ENCODE measurements at places on chromosomes 11 and 22.

GRCh38 chr22:30782613-30783012 lies 87.9 kb downstream of the OSBP2 start:
- no peak for DNase-seq

DNA sequence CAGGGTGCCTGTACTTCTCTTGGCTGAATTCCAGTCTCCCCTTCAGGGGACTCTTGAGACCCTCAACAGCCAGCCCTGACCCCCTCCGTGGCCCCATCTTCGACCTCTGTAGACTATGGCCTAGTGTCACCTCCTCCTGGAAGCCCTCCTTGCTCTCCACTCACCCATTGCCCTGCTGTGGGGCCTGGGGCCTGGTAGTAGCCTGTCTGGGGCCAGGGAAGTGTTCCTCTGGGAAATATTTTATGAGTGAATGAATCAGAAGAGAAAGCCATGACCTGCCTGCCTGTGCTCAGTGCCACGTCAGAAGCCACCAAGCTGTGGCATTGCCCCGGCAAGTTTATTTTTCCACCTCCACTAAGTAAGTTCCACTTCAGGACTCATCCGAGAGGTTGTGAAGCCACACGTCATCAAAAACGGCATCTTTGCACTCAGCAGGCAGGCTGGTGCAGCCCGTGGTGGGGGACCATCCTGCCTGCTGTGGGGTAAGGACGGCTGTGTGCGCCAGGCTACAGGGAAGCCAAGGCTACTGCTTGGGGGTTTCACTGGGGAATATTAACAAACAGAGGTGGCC lies 59.6 kb upstream of the PPARA start:
- no peak for DNase-seq

DNA sequence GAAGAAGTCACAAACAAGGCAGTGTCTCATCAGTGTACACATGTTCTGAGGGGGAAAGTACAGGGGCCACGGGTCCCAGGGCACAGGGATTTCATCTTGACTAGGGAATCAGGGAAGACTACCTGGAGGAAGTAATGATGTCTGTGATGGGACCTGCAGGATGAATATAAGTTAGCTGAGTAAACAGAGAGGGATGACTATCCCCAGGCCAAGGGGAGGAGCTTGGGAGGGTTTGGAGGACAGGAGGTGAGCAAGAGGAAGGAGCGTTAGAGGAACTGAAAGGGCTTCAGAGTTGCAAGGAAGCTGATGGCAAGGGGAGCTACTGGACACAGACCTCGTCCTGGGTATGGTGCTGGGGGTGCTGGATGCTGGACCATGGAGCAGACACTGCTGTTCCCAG lies 56.4 kb downstream of the TRAF6 start:
- no peak for DNase-seq

DNA sequence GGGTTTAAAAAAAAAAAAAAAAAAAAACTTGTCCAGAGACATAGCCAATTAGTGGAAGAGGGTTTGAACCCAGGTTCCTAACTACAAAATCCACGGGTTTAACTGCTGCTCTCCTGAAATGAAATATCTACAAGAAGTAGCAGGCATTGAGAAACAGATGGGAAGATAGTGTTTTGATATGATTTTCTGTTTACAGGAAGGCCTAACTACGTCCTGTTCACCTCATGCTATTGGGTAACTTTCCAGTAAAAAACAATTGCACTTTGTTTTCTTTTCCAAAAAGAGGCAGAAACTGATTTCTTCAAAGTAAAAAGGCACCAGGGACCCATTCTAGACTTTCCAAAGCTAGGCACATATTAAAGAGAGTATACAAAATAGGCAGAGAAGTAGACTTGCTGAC lies 5.9 kb upstream of the C11orf91 start:
- no peak for DNase-seq

GRCh38 chr11:76669901-76670484 lies 554 bp downstream of the LRRC32 start:
- DNase-seq: no peak

GRCh38 chr11:119273721-119274120 lies 43.2 kb downstream of the MCAM start:
- no peak for DNase-seq

- DNase-seq: no peak
These were observed 230.0 kb upstream of the MTNR1B start for GRCh38 chr11:92739491-92739890.

GRCh38 chr11:118338637-118339061 lies 3.9 kb downstream of the CD3D start:
- peak; percentile 88 for DNase-seq

GRCh38 chr11:11779975-11780374 lies 61.8 kb upstream of the USP47 start:
- no peak for DNase-seq

DNA sequence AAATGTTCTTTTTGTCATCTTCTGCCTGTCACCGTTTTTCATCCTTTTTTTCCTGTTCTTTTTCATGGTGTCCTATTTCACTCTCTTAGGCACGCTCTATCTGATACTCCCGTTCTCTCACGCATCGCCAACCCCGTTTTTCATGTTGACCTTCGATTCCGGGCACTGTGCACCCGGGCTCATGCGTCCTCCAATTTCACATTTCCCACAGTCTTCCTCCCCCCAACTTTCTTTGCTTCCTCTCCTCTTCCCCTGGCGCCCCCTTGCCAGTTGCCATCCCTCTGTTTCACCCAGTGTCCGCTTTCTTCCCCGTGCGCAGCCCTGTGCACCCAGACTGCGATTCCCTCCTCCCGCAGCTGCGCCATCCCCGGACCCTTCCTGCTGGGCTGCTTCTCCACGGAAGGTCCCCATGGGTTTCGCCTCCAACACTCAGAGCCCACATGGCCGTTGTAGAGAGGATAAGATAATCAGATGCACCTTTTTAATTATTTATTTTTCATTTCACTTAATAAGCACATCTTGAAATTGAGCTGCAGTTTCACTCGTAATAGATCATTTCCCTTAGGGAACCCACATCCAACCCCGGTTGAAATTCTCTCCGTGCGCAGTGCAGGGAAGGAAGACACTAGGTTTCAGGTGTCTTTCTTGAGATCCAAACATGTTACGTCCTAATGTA lies 791.1 kb downstream of the NTM start:
- DNase-seq: no peak

DNA sequence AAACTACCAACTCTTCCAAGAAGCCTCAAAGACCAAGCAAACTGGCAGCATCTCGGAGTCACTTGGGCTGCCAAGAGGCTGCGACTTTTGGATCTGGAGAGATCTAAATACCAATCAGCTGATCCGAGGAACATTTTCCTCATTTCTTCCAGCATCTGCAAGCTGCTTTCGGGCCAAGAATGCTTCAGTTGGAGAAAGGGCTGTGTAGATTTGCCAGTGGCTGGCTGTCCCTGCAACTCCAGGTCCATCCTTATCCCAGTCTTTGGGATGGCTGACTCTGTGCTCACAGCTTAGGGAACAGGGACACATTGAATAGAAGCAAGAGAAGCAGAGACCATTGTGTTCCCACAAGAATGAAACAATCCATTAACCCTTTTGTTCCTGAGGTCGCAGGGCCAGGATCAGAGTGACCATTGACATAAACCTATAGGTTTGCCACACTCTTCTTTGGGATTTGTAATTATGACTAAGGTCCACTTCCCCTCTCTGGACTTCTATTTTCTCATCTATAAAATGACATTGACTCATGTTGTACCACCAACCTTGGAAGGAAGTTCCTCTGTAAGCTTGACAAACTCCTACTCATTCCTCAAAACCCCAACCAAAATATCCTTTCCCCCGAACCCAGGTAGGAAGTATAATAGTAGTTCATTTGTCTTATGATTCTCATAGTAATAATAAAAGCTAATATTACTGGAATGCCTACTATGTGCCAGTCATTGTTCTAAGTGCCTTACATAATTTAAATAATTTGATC lies 340.8 kb downstream of the MN1 start:
- DNase-seq: no peak

GRCh38 chr11:123590296-123590912 lies 64.0 kb downstream of the SCN3B start:
- no peak for DNase-seq

DNA sequence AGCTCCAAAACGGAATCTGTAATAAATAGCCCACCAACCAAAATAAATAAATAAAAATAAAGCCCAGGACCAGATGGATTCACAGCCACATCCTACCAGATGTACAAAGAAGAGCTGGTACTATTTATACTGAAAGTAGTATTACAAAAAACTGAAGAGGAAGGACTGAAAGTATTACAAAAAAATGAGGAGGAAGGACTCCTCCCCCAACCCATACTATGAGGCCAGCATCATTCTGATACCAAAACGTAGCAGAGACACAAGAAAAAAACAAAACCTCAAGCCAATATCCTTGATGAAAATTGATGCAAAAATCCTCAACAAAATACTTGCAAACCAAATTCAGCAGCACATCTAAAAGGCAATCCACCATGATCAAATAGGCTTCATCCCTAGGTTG lies 65.4 kb downstream of the CYP2R1 start:
- no peak for DNase-seq

Measured in CD4-positive, alpha-beta T cell treated with Interleukin-6 for 4 hours (primary cell).